Brain (organoid and tissue), 16 donors: ENCODE measurements at places on chromosomes 16 and 17. TPM values are rescaled to one million over a fixed set of nuclear protein-coding genes. Genes with fewer than 3 reads are reported as not detected.
A peak's percentile ranks its signal among the peaks of the same experiment; 100 is the strongest.

DNA sequence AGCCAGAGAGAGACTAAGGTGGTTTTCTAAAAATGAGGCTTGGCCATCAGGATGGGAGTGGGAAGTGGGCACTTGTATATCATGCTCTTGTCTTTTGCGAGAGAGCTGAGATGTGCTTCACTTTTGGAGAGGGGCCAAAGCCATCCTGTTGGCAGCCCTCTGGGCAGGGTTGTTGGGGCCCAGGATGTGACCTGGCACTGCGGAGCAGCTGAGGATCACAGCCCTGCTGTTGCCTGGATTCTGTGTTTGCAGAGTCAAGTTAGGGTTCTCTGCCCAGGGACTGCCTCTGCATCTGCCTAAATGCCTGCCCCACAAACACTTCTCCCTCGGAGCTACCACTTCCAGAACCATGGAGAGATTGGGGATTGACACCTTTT is 71.2 kb downstream of the PLD6 start:
- DNase-seq = peak; percentile 47

The DNAI2 gene
- polyA plus RNA-seq = 0.56 TPM

The TRAPPC2L gene
- 125 TPM for polyA plus RNA-seq

DNA sequence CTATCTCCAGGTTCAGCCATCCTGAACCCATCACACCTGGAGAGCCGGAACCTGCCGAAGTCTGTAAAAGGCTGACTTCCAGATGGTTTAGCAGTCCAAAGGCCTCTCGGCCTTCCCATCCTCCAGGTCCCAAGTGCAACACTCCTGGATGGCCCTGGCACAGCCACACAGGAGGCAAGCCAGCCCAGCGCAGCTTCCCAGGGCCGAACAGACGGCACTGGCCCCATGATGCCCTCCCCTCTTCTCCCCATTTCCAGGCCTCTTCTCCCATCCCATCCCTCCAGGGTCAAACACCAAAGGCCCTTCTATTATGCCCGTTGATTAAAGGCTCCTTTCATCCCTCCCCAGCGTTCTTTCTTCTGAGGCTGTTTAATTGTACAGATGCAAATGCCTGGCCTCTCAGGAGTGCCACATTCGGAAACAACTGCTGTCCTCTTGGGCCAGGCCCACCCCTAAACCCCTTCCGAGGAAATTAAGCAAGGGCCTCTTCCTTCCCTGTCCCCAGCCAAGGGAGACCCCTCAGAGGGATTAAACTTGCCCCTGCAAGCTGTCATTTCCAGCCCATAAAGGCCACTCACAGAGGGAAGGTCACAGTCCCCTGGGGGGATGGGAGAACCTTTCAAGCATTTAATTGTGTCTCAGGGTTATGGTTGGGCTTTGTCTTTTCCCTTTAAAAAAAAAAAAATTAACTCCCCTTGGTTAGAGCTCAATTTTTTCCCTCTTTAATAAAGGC is 30.8 kb downstream of the AXIN2 start:
- DNase-seq = peak; percentile 84

DNA sequence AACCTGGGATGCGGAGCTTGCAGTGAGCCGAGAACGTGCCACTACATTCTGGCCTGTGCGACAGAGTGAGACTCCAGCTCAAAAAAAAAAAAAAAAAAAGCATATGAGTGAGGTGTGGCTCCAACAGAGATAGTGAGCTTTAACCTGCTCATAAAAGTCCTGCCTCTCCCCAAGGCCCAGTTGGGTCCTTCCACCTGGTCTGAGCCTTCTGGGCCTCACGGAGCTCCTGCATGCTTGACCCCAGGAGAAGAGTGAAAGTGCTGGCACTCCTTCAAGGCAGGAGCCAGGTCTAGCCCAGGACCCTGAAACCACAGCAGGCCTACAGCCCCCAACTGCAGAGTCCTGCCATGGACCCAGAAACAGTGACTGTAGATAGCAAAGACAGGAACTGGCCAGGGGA is 17.7 kb downstream of the HSD11B2 start:
- no peak for DNase-seq

The GPR142 gene
- 0.51 TPM for polyA plus RNA-seq

The CACNG1 gene
- polyA plus RNA-seq = 1.1 TPM

The SLC22A31 gene
- not detected for polyA plus RNA-seq

The FBRS gene
- 72.1 TPM for polyA plus RNA-seq

The MYH1 gene
- polyA plus RNA-seq = not detected

DNA sequence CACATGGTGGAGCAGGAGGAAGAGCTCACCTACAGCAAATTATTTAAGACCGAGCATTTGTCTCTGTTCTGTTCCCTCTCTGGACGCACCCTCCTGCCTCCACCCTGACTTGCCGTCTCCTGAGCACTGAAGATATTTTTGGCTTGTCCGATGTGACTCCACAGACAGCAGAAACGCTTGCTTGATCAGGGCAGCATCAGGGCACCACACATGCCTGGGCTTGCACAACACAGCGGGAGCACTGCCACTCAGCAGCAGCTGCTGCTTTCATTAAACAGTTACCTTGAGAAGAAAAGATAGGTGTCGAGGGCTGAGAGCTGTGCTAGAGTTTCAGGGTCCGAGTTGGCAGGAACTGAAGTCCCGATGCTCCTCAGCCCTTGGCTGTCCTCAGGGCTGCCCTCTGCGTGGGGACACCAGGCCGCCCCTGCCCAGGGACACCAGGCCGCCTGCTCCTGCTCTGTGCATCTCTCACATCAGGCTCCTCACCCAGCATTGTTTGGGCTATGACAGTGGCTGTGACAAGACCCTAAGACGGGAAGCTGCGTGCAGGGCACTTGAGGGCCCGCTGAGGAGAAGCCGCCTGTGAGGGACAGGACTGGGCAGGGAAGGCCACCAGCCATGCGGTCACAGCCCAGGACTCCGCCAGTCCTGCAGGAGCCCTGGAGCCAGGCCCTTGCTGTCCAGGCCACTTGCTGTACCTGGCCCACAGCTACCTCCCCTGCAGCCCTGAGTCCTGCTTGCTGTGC is 21.3 kb upstream of the CDH15 start:
- no peak for DNase-seq

DNA sequence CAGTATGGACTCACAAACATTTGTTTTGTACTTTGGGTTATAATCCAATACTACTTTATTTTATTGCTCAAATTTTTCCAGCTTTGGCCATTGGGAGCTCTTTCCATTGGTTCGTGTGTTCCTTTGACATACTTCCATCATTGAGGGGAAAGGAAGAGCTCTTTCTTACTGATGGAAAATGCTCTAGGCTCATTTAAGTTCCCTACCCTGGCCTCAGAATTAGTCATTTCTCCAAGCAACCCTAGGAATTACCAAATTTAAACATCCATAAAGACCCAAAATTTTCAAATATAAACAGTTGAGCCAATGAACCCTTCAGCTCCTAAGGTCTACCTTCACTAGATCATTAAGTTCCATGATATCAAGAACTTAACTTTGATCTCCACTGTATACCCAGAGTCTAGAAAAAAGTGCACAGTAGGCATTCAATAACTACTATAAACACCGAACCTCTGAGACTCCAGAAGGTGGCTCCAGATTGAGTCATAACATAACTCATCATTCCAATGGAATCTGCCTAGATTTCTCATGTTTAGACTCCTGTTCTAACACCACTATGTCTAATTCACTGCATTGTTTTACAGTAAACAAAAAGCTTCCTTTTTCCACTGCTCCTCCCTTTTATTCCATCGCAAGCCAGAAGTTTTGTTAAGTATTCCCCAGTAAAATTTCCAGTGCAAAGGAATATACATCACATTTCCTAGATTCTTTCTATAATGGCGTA is 39.0 kb downstream of the SMURF2 start:
- no peak for DNase-seq

- no peak for DNase-seq
Measured at GRCh38 chr17:79844869-79845600, 5.8 kb upstream of the CBX4 start.

- no peak for DNase-seq
Measured at GRCh38 chr17:1625053-1625452, 3.6 kb downstream of the SLC43A2 start.

- DNase-seq = peak; percentile 76
Measured at GRCh38 chr17:34163646-34164045, 91.4 kb upstream of the CCL2 start.

- no peak for DNase-seq
Measured at GRCh38 chr17:71330099-71330375, 790.8 kb upstream of the SOX9 start.

The SLC12A3 gene
- polyA plus RNA-seq = not detected

DNA sequence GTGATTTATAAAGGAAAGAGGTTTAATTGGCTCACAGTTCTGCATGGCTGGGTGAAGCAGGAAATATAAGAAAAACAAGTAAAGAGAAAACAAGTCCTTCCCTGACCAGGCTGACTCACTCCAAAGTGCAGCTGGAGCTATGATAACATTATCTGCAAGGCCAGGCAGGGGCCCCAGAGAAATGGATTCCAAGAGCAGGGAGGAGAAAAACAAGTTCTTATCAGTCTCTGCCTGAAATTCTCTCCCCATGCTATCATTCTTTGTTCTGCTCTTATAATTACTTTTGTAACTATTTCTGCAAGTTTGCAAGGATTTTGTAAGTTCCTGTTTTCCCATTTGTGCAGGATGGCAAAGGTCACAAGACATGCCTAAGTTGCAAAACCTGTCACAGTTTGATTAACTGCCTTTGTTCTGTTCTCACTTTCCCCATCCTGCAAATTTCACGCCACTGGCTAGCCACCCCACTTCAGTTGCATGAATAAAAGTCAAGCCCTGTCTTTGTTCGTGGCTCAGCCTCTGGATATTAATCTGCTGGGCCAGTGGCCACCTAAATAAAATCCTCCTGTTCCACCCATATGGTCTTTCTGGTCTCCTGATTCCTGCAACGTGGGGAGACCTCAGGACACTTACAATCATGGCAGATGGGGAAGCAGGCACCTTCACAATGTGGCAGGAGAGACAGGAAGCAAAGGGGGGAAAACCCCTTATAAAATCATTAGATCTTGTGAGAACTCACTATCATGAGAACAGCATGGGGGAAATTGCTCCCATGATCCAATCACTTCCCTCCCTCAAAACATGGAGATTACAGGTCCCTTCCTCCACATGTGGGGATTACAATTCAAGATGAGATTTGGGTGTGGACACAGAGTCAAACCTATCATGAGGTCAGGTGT is 13.1 kb downstream of the ABCA9 start:
- DNase-seq = no peak

GRCh38 chr16:87132361-87133014 is 184.7 kb downstream of the C16orf95 start:
- peak; percentile 74 for DNase-seq

The ZNF785 gene
- polyA plus RNA-seq = 13.3 TPM

DNA sequence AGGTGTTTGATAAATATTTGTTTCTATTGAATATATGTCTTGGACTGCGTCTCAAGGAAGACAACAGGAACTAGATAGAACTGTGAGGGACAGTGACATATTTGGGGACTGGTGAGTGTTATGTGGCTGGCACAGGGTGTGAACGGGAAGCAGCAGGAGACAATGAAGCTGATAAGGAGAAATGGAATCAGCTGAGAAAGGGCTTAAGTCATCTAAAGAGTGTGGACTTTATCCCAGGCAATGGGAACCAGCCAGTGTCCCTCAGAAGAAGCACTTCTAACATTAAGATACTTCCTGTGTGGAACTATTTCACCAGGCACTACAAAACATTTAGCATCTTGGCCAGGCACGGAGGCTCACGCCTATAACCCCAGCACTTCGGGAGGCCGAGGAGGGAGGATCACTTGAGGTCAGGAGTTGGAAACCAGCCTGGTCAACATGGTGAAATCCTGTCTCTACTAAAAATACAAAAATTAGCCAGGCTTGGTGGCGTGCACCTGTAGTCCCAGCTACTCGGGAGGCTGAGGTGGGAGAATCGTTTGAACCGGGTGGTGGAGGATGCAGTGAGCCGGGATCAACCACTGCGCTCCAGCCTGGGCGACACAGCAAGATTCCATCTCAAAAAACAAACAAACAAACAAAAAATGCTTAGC is 41.2 kb downstream of the ARHGAP17 start:
- no peak for DNase-seq

DNA sequence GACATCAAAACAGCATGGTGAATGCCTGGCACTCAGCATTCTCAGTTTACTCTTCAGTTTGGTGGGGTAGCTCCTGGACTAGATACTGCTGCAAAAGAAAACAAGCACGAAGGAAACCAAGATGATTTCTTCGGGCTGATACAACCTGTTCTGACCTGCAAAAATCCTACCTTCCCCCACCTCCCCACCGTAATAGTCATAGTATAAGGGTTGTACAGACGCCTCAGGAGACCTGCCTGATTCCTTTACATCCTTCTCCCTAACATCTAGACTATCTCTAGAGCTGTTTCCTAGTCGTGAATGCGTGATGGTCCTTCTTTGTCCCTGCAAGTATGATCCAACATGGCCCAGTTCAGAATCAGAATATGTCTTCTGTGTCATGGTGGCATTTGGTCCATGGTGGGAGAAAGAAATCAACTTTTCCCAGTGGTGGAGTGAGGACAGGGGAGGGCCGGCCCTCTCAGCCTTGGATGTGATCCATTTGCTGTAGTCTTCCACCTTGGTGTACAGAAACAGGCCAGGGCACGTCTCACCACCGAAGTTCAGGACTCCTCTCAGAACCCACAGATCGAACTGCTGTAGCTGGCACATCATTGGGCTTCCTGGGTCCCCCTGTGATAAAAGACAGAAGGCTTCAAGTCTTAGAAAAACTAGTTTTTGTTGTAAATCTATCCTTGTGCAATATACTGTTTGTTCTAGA is 14.5 kb downstream of the PRSS54 start:
- DNase-seq = no peak
